ENCODE measurements at places on chromosomes 5 and 9.
A peak's percentile ranks its signal among the peaks of the same experiment; 100 is the strongest.

GRCh38 chr5:107242411-107243219, 428.1 kb downstream of the EFNA5 start:
- no peak for DNase-seq

GRCh38 chr5:58073243-58073642, 386.6 kb downstream of the PLK2 start:
- no peak for DNase-seq

DNA sequence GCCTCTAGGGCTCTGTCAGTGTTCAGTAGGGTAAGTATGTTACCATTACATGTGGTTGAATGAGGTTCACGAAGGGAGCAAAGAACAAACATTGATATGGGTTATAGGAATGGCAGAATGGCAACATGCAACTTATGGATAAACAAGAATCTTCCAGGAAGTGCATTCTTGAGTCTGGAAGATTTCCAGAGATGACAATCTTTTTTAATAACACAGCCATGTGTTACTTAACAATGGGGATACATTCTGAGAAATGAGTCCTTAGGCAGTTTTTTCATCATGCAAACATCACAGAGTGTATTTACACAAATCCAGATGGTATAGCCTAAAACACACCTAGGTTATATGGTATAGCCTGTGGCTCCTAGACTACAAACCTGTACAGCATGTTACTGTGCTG, 9.1 kb upstream of the SLC28A3 start:
- DNase-seq: no peak

DNA sequence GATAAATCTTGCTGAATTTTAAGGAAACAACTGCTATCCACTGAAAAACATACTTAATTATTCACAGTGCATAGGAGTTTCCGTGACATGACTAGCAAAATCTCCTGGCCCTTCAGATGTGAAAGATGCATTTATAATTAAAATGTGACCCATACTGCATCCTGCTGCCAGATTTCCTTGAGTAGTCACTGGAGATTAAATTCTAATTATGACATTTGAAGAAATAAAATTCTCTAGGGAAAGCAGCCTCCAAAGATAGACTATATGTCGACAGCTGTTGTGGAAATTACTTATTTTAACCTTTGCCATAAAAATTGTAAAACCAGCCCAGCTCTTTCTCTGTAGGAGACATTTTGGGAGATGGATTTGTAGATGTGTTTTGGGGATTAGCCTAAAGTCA, 193.6 kb upstream of the SMC2 start:
- no peak for DNase-seq

DNA sequence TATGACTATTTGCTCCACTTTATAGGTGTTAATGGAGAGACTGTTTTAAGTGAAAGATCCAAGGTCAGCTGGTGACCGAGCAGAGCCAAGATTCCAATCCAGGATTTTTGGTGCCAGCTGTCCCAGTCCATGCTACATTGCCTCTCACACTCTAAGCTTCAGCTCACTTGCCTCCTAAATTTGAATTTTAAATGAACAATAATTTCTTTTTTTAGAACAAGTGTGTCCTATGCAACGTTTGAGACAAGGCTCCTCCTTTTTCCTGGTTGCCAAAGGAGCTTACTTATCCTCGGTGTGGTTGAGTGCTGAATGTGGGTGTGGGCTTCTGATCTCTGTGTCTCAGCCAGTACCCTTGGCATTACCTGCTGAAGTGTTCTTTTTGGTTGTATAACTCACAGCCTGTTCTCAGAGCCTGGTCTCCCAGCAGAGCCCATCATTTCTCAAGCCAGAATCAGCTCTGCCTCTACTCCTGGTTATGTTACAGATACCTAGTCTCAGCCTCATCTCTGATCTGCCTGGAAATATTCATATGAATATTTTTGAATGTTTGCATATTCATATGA, 4.0 kb upstream of the PRRC1 start:
- no peak for DNase-seq

DNA sequence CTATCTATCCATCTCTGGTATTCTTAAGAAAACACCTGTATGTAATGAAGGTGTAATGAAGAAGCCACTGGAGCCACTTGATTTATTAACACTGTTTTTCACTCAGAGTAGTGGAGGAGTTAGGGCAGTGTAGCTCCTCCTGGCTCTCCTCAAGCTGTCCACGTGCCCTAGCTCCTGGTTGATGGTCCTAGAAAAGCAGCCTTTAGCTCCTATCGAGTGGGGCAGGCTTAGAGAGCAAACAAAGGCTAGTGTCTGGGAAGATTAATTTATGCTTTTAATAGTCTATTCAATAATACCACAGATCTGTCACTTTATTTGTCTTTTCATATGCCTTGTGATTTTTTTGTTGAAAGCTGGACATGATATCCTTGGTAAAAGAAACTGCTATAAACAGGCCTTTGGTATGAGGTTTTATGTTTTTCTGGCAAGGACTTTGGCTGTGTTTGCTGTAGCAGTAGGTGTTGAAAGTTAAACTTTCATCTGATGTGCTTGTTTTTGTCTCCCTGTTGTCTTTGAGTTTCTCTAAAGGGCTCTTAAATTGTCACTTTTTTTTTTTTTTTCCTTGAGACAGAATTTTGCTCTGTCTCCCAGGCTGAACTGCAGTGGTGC, 141.1 kb downstream of the GCNT1 start:
- peak; percentile 23 for DNase-seq

DNA sequence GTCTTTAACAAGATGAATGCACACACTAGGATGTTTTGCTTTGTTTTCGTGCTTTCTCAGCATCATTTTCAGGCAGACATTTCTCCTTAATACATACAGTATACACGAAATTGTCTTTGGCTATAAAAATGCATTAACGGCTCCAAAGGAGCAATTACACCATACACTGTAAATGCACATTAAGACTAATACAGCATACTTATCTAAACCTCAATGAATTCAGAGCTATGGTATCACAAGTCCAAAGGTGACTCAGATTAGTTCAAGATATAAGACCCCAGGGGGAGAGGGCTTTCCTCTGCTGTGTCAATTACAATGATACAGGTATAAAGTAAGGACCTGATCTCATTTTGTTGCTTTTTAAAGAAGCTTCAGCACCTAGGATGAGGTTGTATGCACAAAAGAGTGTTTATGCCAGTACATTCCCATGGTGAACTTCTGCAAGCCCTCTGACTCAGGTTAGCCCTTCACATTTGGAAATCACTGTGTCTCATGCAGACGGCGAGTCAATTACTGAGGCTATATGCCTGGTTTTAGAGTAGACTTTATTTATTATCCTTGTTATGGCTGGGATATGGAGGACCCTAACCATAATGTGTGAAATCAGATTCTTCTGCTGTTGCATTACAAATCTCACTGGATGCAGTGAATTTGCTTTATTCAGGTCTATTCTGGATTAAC, 233.3 kb downstream of the ZNF608 start:
- DNase-seq: no peak

- DNase-seq: peak; percentile 35
These were observed 191.8 kb downstream of the PRR16 start for GRCh38 chr5:120655828-120656435.

- peak; percentile 58 for DNase-seq
These were observed 129.1 kb downstream of the FANCC start for GRCh38 chr9:95188459-95188858.

DNA sequence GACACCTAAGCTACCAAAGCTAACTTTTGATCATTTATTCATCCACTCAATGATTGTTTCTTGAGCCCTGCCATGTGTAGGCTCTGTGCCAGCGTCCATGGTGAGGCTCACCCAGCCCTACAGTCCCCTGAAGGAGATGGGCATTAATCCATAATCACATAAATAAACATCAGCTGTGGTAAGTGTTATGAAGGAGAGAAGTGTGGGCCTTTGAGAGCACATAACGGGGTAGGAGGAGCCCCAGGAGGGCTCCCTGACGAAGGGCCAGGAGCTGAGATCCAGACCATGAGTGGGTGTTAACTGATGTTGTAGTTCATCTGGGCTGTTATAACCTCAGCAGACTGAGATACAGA, 53.9 kb upstream of the AFAP1L1 start:
- no peak for DNase-seq

- DNase-seq: no peak
These were observed 30.8 kb downstream of the DAB2IP start for GRCh38 chr9:121682201-121682600.

GRCh38 chr9:2966565-2967300, 122.8 kb upstream of the PUM3 start:
- no peak for DNase-seq

- no peak for DNase-seq
These were observed 62.4 kb downstream of the SERINC5 start for GRCh38 chr5:80193401-80193800.

DNA sequence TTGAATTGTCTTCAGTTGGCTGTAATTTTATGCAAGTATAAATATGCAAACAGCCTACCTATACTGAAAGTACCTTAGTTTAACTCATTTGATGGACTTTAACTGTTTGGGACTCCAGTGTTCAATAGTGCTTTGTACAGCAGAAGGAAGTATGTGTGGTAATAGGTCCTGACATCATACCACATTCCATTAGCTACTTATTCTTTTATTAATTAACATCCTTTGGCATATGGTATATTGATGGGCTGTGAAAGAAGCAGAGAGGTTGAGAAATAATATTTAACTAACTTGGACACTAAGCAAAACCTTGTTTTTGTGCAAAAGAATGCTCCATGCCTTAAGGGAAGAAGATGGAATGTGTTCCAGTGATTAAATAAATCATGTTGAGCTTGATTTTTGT, 97.6 kb upstream of the SEMA6A start:
- no peak for DNase-seq

- peak; percentile 71 for DNase-seq
These were observed 83.0 kb upstream of the TNC start for GRCh38 chr9:115200711-115201505.

DNA sequence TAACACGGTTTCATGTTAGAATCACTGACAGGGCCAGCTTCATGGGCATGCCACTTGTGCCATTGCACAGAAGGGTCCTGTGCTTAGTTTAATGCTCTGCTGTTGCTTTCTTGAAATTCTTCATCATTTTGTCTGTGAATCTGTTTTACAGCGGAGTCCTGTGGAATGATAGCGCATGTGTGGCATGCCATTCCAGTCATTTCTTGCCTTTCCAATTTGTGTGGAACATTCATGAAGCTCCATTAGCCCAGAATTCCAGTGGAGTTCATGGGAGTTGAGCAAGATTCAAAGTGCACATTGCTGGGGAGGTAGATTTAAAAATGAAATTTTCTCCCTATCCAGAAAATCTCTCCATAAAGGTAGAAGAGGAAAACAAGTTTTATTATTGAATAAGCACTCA, 43.4 kb upstream of the NREP start:
- no peak for DNase-seq

DNA sequence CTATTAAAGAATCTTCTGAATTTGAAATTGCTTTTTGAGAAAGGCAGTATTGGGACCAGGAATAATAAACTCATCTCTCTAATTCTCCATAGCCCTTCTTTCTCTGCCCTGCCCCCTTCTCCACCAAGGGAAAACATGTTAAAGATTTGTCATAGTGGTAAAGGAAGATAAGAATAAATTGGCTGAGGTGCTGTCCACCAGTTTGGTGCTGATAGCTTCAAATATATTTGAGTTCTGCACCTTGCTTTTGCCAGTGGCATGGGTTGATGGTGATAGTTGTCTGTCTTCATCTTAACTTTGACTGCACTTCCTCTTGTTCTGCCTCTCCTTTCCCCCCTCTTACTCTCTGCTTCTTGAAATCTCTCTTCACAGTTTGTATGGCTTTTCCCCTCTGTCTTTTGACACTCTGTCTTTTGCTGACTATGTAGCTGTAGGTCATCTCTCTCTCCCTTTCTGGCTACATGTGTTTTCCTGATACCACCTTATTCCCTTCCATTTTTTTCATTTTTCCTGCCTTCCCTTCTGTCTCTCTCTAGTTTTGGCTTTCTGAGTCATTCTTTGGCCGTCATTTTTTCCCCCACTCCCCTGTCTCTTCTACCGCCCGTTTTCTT, 56.6 kb downstream of the NDUFS4 start:
- peak; percentile 22 for DNase-seq

GRCh38 chr5:154053468-154053867, 14.7 kb downstream of the MFAP3 start:
- DNase-seq: no peak

DNA sequence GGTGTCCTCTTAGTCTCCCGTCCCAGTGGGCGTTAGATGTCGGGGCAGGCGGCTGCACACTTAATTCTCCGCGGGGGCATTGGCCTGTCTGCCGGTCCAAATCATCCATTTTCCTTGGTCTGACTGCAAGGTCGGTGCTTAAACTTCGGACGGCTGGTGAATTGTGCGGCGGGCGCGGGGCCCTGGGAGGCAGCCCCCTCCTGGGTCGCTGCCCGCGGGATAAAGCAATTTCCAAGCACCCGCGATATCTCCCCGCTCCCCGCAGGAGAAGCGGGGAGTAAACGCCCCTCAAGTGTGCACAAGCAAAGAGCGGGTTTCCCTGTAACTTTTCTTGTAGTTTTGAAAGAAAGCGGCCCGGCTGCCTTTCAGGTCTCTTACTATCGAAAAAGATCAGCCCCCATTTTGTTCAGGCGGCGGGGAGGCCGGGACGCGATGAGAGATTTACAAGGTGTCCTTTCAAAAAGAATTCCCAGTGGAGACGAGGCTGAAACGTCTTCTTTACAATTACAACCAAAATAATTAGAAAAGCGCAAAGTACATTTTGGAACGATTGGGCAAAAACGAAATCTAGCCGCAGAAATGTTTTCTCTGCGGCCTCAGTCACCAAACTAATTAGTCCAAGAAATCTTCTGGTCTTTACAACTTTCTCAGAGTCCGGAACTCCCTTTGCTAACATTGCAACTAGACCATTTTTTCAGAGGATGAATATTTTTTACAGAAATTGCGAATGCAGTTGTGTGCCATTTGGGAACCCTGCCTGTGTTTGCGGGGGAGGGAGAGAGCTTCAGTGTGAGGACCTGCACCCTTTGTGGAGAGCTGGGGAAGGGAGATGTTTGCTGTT, 1.8 kb downstream of the IRX1 start:
- DNase-seq: peak; percentile 1

DNA sequence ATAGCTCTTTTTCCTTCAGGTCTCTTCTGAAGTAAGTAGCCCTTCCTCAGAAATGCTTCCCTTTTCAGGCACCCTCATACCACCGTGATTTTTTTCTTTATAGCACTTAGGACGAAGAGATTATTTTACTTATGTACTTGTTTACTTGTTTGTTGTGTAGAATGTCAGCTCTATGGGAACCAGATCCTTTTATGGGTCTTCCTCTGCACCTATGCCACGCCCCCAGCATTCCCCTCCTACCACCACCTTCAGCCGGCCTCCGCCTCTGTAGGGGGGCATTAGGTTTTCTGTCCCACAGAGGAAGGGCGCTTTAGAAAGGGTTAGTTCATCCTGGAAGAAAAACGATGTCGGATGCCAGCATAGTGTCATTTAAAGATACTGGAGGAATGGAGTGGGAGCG, 1.8 kb downstream of the CDKN2B-AS1 start:
- no peak for DNase-seq

DNA sequence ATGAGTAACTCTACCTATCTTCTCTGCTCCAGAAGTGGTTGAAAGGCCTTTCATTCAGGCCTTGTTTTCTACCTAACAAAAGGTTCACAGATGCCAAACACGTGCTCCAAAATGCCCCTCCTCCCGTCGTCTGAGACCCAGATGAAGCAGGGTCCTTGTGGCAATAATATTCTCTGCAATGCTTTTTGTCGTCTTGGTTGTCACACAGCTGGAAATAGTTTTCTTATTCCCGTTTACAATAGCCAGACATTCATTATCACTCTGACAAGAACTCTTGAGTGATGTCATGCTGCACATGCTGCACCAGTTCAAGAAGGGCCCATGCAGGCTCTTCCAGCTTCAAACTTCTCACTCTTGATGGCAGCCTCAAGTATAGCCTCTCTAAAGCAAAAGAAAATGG, 7.8 kb downstream of the LPAR1 start:
- no peak for DNase-seq

Data from fibroblast of the aortic adventitia (primary cell).